HFFc6 (cell line): ENCODE measurements at places on chromosomes 4 and X.

GRCh38 chr4:4247696-4248028 lies 361 bp downstream of the TMEM128 start:
- H3K36me3 ChIP-seq, result peaks cover 10% of the 10 kb centered on the region
- DNase-seq, result peak; percentile 8
- no peaks in the 10 kb centered on the region for H3K27me3 ChIP-seq
- peaks cover 17% of the 10 kb centered on the region for H3K4me1 ChIP-seq
- H3K4me3 ChIP-seq, result peak overlapping the region; percentile 93
- H3K27ac ChIP-seq, result peak overlapping the region; percentile 98

DNA sequence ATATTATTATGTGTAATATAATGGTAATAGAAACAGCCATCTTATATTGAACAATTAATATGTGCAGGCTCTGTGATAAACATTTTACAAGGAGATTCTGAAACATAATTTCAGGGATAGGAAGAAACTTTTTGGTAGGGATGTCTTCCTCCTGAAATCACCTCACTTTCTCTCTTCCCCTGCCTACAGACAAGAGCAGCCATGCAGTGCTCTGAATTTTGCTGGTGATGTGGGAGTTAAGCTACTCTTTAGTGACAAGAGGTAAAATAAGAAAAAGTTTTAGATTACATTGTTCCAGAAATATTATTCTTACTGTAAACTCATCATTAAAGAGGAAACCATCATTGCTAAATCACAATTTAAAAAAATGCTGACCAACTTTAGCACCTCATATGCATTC lies 36.1 kb downstream of the LARP7 start:
- peaks cover 4% of the 10 kb centered on the region; the same call in 1 of the 2 replicates for H3K27me3 ChIP-seq
- no peak for DNase-seq
- no peak overlapping the region for H3K4me3 ChIP-seq
- no peaks in the 10 kb centered on the region for H3K4me1 ChIP-seq
- no peaks in the 10 kb centered on the region for H3K36me3 ChIP-seq

DNA sequence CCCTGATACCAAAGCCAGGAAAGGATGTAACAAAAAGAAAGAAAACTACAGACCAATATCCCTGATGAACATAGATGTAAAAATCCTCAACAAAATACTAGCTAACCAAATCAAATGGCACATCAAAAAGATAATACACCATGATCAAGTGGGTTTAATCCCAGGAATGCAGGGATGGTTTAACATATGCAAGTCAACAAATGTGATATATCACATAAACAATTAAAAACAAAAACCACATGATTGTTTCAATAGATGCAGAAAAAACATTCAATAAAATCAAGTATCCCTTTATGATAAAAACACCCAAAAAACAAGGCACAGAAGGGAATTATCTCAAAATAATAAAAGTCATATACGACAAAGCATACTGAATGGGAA lies 31.5 kb downstream of the ELF2 start:
- DNase-seq, result no peak
- H3K27ac ChIP-seq, result no peak overlapping the region
- peaks cover 6% of the 10 kb centered on the region; the same call in 1 of the 2 replicates for H3K36me3 ChIP-seq
- 0 out of 2 replicates have a peak, but pooled peaks cover 2% of the 10 kb centered on the region for H3K27me3 ChIP-seq
- H3K4me3 ChIP-seq, result no peak overlapping the region
- H3K4me1 ChIP-seq, result peaks cover 39% of the 10 kb centered on the region

DNA sequence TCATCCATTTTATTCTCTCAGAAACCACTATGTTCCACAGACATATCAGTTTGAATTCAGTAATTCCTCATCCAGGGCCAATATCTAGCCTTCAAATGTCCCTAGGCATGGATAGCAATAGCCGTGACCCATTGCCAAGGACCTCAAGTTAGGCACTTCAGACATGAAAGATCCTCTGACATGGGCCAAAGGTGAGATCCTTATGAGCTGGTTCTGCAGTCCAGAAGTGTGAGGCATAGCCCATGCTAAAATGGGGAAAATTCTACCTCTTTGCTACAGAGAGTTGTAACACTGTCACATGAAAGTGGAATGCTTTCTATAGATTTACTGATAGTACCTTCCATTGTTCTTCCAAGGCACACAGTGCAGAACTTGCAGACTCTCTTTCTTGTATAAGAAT lies 349.7 kb upstream of the GALNT7 start:
- H3K27me3 ChIP-seq, result no peaks in the 10 kb centered on the region; the same call in 1 of the 2 replicates
- H3K36me3 ChIP-seq, result no peaks in the 10 kb centered on the region
- no peak for DNase-seq
- no peaks in the 10 kb centered on the region for H3K4me1 ChIP-seq

DNA sequence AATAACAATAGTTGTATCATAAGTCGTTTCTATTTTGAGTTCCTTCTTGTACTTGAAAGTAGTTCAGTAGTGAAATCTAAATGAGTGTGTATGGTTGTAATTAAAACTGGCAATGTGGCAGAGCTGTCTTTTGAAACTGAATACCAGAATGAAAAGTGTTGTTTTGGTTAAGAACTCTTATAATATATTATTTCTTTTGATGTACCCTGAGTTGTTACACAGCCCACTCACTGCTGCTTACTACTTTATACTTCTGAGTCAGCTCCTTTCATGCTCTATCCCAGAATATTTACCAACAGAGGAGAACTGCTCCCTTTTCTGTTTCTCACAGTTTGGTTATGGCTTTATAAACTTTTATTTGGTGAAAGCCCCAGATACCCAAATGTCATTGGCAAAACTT lies 28.8 kb downstream of the FAM199X start:
- no peaks in the 10 kb centered on the region for H3K36me3 ChIP-seq
- H3K27ac ChIP-seq, result no peak overlapping the region
- peaks cover 6% of the 10 kb centered on the region; the same call in 1 of the 2 replicates for H3K4me1 ChIP-seq
- DNase-seq, result no peak
- H3K4me3 ChIP-seq, result no peak overlapping the region

GRCh38 chrX:72113461-72113860 lies 18.3 kb downstream of the RTL5 start:
- no peak for DNase-seq
- H3K36me3 ChIP-seq, result no peaks in the 10 kb centered on the region
- H3K27me3 ChIP-seq, result peaks cover 15% of the 10 kb centered on the region
- H3K4me3 ChIP-seq, result no peak overlapping the region
- no peaks in the 10 kb centered on the region for H3K4me1 ChIP-seq

- H3K4me1 ChIP-seq, result peaks cover 9% of the 10 kb centered on the region
- DNase-seq, result no peak
- peak overlapping the region; percentile 9; the same call in 1 of the 2 replicates for H3K27ac ChIP-seq
Measured at GRCh38 chr4:183304067-183304466, 16.0 kb downstream of the CLDN22 start.

DNA sequence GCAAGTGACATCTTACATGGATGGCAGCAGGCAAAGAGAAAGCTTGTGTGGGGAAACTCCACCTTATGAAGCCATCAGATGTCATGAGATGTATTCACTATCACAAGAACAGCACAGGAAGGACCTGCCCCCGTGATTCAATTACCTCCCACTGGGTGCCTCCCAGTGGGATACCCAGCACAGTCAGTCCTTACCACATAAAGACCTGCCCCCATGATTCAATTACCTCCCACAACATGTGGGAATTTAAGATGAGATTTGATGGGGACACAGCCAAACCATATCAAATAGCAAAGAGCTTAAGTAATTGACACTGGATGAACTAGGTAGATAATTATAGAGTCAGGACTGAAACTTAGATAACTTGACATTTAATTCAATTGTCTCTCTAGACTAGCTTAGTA lies 85.6 kb downstream of the SLIT2 start:
- peaks cover 12% of the 10 kb centered on the region; the same call in 1 of the 2 replicates for H3K36me3 ChIP-seq
- H3K27ac ChIP-seq, result no peak overlapping the region
- H3K27me3 ChIP-seq, result no peaks in the 10 kb centered on the region; the same call in 1 of the 2 replicates
- no peak for DNase-seq
- peaks cover 34% of the 10 kb centered on the region for H3K4me1 ChIP-seq

GRCh38 chr4:16757080-16757521 lies 141.3 kb downstream of the LDB2 start:
- peaks cover 63% of the 10 kb centered on the region for H3K4me1 ChIP-seq
- H3K36me3 ChIP-seq, result peaks cover 15% of the 10 kb centered on the region; the same call in 1 of the 2 replicates
- no peaks in the 10 kb centered on the region; the same call in 1 of the 2 replicates for H3K27me3 ChIP-seq
- peak overlapping the region; percentile 56 for H3K4me3 ChIP-seq

DNA sequence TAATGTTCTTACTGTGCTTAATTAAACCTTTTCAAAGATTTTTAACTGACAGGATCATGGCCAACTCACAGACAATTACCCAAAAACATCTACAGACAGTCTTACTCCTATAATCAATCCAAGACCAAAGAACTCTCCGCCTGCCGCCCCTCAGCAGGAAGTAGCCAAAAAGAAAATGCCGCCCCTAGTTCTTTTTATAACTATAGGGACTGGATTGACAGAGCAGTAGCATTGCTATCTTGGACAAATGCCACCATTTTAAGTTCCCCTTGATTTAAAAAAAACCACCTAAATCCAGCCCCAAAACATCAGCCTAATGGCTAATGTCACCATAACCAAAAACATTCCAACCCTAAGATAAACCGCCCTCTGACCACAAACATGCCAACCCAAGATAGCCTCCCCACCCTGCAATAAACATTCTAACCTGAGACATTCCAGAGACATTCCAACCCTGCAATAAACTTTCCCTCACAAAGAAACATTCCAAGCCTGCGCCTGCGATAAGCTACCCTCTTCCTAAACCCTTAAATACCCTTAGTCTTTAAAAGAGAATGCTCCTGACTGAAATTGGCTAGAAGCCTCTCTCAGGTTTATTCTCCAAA lies 77.0 kb downstream of the COQ2 start:
- DNase-seq, result peak; percentile 56
- H3K36me3 ChIP-seq, result peaks cover 10% of the 10 kb centered on the region
- H3K4me1 ChIP-seq, result no peaks in the 10 kb centered on the region
- H3K27ac ChIP-seq, result peak overlapping the region; percentile 86

GRCh38 chrX:33053001-33053400 lies 158.3 kb downstream of the DMD start:
- no peaks in the 10 kb centered on the region for H3K4me1 ChIP-seq
- no peak overlapping the region for H3K27ac ChIP-seq
- H3K27me3 ChIP-seq, result no peaks in the 10 kb centered on the region

DNA sequence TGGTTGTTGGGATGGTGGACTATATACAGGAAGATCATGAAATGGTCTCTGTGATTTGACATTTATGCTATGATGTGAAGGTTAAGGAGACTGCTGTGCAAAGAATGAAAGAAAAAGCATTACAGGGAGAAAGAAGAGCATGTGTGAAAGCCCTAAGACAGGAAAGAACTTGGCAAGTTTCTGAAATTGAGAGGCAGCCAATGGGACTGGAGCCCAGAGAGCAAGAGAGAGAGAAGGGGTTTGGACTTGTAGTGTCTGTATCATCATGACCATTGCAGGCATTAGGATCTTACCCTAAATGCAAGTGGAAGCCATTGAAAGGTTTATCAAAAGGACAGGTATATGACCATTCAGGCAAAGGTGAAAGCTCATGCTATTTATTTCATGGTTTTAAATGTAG lies 147.1 kb downstream of the NAA11 start:
- H3K4me3 ChIP-seq, result no peak overlapping the region
- no peak for DNase-seq
- H3K36me3 ChIP-seq, result no peaks in the 10 kb centered on the region
- H3K27ac ChIP-seq, result no peak overlapping the region
- no peaks in the 10 kb centered on the region for H3K27me3 ChIP-seq

DNA sequence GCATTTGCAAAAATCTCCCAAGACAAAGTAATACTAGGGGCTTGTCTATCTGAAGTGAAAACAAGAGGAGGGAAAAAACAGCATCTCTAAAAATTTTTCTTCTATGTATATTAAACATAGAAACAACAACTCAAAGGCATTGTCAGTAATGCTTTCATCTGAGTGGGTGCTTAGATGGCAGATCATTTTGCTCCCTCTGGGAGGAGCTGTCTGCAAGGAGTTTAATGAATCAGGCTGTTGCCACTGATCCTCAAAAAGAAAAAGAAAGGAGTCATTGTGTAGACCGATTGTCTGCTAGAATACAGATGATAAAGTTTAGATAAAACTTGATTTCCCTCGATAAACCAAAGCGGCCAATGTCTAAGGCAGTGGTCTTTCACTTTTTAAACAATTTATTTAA lies 49.7 kb upstream of the KLHL8 start:
- no peak overlapping the region for H3K27ac ChIP-seq
- H3K27me3 ChIP-seq, result peaks cover 25% of the 10 kb centered on the region
- H3K36me3 ChIP-seq, result no peaks in the 10 kb centered on the region
- no peak overlapping the region for H3K4me3 ChIP-seq

GRCh38 chrX:123217077-123217476 lies 33.0 kb downstream of the GRIA3 start:
- peak overlapping the region; percentile 88 for H3K27ac ChIP-seq
- DNase-seq, result peak; percentile 44
- H3K36me3 ChIP-seq, result no peaks in the 10 kb centered on the region
- H3K4me3 ChIP-seq, result peak overlapping the region; percentile 60
- no peaks in the 10 kb centered on the region; the same call in 1 of the 2 replicates for H3K27me3 ChIP-seq
- H3K4me1 ChIP-seq, result peaks cover 33% of the 10 kb centered on the region

GRCh38 chr4:8836664-8837171 lies 34.9 kb downstream of the HMX1 start:
- H3K27ac ChIP-seq, result no peak overlapping the region
- no peak for DNase-seq
- no peak overlapping the region for H3K4me3 ChIP-seq
- no peaks in the 10 kb centered on the region for H3K4me1 ChIP-seq

DNA sequence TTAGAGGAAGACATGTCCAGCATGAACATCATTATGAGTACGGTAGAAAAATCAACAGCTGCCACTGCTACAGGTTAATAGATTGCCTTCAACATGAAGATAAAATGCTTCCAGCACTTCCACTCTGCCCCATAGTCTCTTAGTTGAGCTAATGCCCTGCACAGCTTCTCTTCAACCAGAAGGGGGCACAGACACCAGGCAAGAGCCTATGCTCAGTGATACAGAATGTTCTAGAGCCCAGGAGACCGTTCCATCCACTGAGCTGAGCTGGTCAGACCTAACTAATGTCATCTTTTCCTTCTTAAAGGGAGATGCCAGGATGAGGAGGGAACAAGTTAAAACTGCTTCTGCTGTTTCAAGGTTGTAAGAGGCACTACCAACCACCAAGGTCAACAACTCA lies 42.2 kb downstream of the SMIM10L2A start:
- no peak overlapping the region for H3K27ac ChIP-seq
- H3K4me3 ChIP-seq, result no peak overlapping the region
- no peak for DNase-seq

DNA sequence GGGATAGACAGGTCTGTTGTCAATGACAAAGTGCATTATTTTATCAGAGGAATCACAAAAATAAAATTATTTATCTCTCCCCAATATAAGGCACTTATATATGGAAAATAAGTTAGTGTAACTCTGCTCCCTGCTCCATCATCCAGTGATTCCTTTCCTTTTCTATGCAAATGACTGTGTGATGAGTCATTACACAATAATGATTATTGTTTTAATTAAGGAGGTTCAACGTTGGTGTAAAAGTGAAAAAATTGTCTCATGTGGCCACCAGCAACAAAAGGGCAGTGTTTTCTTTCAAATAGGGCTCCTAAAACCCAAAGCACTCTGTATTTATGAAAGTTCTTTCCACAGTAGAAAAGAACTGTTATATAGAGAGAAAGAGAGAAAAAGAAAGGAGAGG lies 16.7 kb downstream of the SLC7A11 start:
- peak overlapping the region; percentile 93 for H3K27ac ChIP-seq
- H3K27me3 ChIP-seq, result no peaks in the 10 kb centered on the region
- peaks cover 56% of the 10 kb centered on the region for H3K36me3 ChIP-seq
- DNase-seq, result peak; percentile 18
- peak overlapping the region; percentile 77 for H3K4me3 ChIP-seq
